Right atrium auricular region (tissue), 2 donors: ENCODE measurements at places on chromosomes 3 and 15. TPM values are rescaled to one million over a fixed set of nuclear protein-coding genes. Genes with fewer than 3 reads are reported as not detected.

DNA sequence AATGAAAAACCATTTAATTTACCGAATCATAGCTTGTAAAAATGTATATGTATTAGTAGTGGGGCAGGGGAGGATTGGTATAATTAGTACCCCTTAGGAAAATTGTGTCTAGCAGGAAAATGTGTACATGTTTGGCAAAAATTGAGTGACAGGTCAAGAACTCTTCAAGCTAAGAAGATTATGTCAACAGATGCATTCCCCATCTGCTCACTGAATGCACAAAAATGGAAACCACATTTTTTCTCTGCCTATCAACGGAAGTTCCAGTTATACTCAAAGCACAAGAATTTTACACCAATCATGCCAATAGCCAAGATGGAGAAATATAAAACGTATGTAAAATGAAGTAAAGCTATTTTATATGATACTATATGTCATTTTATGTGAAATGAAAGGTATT, 377.8 kb downstream of the KCNH8 start:
- no peak overlapping the region for H3K27ac ChIP-seq
- no peak overlapping the region for H3K4me3 ChIP-seq
- no peaks in the 10 kb centered on the region for H3K27me3 ChIP-seq
- no peak for DNase-seq
- no peaks in the 10 kb centered on the region for H3K4me1 ChIP-seq

- H3K4me1 ChIP-seq = peaks cover 17% of the 10 kb centered on the region
- H3K4me3 ChIP-seq = no peak overlapping the region
- H3K27ac ChIP-seq = no peak overlapping the region
Measured at GRCh38 chr3:14290631-14291385, 111.6 kb upstream of the SLC6A6 start.

DNA sequence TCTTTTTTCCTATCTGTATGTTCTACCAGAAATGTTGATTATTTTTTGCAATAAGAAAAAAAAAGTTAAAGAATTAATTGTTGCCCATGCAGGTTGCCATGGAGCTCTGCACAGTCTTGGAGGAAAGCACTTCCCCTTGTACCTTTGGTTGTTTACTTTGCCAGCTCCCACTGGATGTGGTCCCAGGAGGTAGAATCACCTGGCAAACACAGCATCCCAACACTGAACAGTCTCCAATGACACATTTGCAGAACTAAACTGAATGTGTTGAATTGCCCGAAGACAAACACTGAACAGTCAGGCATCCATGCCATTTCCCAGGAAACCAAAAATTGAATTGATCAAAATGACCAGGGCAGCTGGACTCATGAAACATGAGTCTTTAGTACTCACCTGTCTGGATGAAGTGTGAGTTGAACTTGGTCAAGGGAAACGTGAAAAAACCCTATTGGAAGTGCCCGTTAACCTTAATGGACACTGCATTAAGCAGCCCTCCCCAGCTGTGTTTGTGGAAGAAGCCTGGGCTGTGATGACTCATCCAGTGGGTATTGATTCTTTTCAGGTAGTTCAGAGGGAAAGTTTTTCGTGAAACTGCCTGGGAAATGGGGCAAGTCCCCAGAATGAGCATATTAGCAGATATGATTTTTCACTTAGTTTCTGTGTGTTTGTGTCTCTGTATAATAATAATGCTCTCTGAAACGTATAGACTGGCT, 284.7 kb upstream of the STT3B start:
- H3K27me3 ChIP-seq = no peaks in the 10 kb centered on the region
- no peak for DNase-seq
- H3K4me1 ChIP-seq = no peaks in the 10 kb centered on the region
- no peak overlapping the region for H3K4me3 ChIP-seq
- no peaks in the 10 kb centered on the region for H3K36me3 ChIP-seq

GRCh38 chr15:50883903-50884302, 24.6 kb upstream of the AP4E1 start:
- no peak overlapping the region for H3K4me3 ChIP-seq
- H3K36me3 ChIP-seq = no peaks in the 10 kb centered on the region
- H3K27me3 ChIP-seq = no peaks in the 10 kb centered on the region
- H3K4me1 ChIP-seq = no peaks in the 10 kb centered on the region
- DNase-seq = no peak

GRCh38 chr3:14836049-14836468, 17.3 kb downstream of the FGD5 start:
- H3K36me3 ChIP-seq = no peaks in the 10 kb centered on the region
- DNase-seq = peak; percentile 85
- no peaks in the 10 kb centered on the region for H3K27me3 ChIP-seq
- peak overlapping the region; percentile 21 for H3K27ac ChIP-seq
- H3K4me3 ChIP-seq = no peak overlapping the region
- H3K4me1 ChIP-seq = peaks cover 58% of the 10 kb centered on the region

RBP2 gene
- not detected for total RNA-seq

GOLGA6A gene
- total RNA-seq = not detected

SERPINI2 gene
- total RNA-seq = 2.2 TPM

TEX55 gene
- total RNA-seq = not detected

LDHAL6B gene
- total RNA-seq = not detected

KBTBD8 gene
- total RNA-seq = 4.4 TPM

DNA sequence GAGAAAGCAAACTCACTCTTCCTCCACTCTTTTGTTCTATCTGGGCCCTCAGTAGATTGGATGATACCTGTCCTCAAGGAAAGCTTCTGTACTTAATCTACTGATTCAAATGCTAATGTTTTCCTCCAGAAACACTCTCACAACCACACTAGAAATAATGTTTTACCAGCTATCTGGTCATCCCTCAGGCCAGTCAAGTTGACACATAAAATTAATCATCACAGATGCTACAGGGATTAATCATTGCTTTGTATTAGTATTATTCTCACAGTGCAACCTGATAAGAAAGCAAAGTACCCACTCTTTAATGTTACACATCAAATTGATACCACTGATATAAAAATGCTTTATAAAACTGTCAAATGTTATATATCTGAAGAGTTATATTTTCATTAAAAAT, 52.9 kb upstream of the ARL6 start:
- no peaks in the 10 kb centered on the region for H3K27me3 ChIP-seq
- no peaks in the 10 kb centered on the region for H3K36me3 ChIP-seq
- H3K4me1 ChIP-seq = no peaks in the 10 kb centered on the region
- no peak overlapping the region for H3K4me3 ChIP-seq
- DNase-seq = no peak

DPPA2 gene
- not detected for total RNA-seq

MRAS gene
- total RNA-seq = 174 TPM

- H3K27me3 ChIP-seq = no peaks in the 10 kb centered on the region
- no peaks in the 10 kb centered on the region for H3K4me1 ChIP-seq
- H3K4me3 ChIP-seq = no peak overlapping the region
- H3K27ac ChIP-seq = no peak overlapping the region
Measured at GRCh38 chr15:28943611-28944230, 57.9 kb downstream of the APBA2 start.

GRCh38 chr3:195762611-195763010, 41.8 kb downstream of the MUC20 start:
- no peak for DNase-seq
- no peak overlapping the region for H3K27ac ChIP-seq
- H3K36me3 ChIP-seq = no peaks in the 10 kb centered on the region

SLC6A1 gene
- 4.1 TPM for total RNA-seq

DNA sequence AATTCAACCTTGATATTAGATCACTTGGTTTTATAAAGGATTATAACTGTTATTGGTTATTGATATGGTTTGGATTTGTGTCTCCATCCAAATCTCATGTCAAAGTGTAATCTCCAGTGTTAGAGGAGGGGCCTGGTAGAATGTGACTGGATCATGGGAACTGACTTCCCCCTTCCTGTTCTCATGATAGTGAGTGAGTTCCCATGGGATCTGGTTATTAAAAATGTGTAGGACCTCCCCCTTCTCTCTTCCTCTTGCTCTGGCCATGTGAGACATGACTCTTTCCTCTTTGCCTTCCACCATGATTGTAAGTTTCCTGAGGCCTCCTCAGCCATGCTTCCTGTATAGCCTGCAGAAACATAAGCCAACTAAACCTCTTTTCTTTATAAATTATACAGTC, 136.0 kb upstream of the UBE2E2 start:
- H3K27me3 ChIP-seq = no peaks in the 10 kb centered on the region
- no peaks in the 10 kb centered on the region for H3K36me3 ChIP-seq
- no peaks in the 10 kb centered on the region for H3K4me1 ChIP-seq

RETNLB gene
- not detected for total RNA-seq

- no peak overlapping the region for H3K27ac ChIP-seq
- H3K4me1 ChIP-seq = no peaks in the 10 kb centered on the region
- no peak for DNase-seq
- H3K36me3 ChIP-seq = no peaks in the 10 kb centered on the region
- H3K27me3 ChIP-seq = no peaks in the 10 kb centered on the region
Measured at GRCh38 chr15:85314633-85315032, 65.8 kb upstream of the AKAP13 start.

- H3K27ac ChIP-seq = no peak overlapping the region
- DNase-seq = no peak
- no peaks in the 10 kb centered on the region for H3K4me1 ChIP-seq
- H3K36me3 ChIP-seq = no peaks in the 10 kb centered on the region
Measured at GRCh38 chr15:78321041-78321570, 19.0 kb upstream of the CRABP1 start.

LMLN gene
- 3.9 TPM for total RNA-seq

DNA sequence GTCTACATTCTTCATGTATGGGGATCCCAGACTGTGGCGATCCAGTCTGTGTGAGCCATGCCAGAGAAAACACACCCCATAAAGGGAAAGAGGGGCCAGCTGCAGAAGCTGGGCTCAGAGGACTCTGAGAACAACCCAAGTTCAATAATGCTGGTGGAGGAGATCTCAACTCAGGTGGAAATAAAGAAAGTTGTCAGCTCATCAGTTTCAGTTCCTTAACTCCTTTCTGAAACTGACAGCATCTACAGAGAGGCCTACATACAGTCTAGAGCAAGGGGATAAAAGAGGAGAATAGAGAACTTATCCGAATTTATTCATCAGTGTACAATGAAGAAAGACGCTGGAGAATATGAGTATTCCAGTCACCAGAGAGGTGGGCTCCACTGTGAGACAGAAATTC, 77.0 kb downstream of the NTRK3 start:
- H3K36me3 ChIP-seq = no peaks in the 10 kb centered on the region
- DNase-seq = no peak
- no peak overlapping the region for H3K4me3 ChIP-seq

DNA sequence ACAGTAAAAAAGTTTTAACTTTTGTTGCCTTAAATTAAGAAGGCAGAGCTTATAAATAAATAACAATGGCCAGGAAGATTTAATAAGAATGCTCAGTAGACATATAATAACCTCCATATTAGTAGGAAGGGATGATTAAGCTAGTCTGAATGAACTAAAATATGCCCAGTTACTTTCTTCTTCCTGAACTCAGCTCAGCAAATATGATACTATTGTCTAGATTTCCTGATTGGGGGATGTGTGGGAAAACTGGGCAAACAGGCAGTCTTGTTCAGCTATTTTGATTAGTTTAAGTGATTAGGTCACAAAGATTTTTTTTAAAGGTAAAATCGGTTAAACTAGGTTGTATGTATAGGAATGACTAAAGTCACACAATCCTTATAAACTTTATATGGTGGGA, 167.2 kb upstream of the SLC2A2 start:
- no peak overlapping the region for H3K27ac ChIP-seq
- H3K36me3 ChIP-seq = no peaks in the 10 kb centered on the region
- no peak for DNase-seq
- H3K4me3 ChIP-seq = no peak overlapping the region
- no peaks in the 10 kb centered on the region for H3K4me1 ChIP-seq

DNA sequence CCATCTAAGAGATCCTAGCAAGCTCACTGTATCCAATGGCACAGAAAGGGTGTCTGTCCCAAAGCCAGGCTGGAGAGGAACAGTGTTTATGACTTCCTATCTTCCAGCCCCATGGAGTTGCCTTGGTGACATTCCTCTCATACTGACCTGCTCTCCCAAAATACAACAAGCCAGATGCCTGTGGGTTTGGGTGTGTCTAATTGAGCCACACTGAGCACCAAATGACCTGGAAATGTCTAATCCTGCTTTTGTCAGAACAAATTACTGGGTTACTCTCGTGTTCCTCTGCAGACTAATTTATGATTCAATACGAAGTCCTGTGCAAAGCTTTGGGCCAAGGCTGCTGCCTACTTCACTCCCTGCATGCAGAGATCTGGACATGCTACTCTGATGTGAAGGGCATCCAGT, 98.1 kb upstream of the STRIT1 start:
- no peak overlapping the region for H3K4me3 ChIP-seq
- H3K36me3 ChIP-seq = no peaks in the 10 kb centered on the region
- no peak for DNase-seq
- H3K27me3 ChIP-seq = no peaks in the 10 kb centered on the region

SPSB4 gene
- 1.8 TPM for total RNA-seq

- H3K27me3 ChIP-seq = no peaks in the 10 kb centered on the region
- peaks cover 15% of the 10 kb centered on the region for H3K4me1 ChIP-seq
- no peaks in the 10 kb centered on the region for H3K36me3 ChIP-seq
- DNase-seq = no peak
Measured at GRCh38 chr3:190345027-190345821, 23.0 kb upstream of the CLDN1 start.

- no peak overlapping the region for H3K4me3 ChIP-seq
- H3K27ac ChIP-seq = no peak overlapping the region
- DNase-seq = no peak
- no peaks in the 10 kb centered on the region for H3K36me3 ChIP-seq
- no peaks in the 10 kb centered on the region for H3K27me3 ChIP-seq
- H3K4me1 ChIP-seq = no peaks in the 10 kb centered on the region
Measured at GRCh38 chr3:195468841-195469240, 26.0 kb upstream of the ACAP2 start.

DNA sequence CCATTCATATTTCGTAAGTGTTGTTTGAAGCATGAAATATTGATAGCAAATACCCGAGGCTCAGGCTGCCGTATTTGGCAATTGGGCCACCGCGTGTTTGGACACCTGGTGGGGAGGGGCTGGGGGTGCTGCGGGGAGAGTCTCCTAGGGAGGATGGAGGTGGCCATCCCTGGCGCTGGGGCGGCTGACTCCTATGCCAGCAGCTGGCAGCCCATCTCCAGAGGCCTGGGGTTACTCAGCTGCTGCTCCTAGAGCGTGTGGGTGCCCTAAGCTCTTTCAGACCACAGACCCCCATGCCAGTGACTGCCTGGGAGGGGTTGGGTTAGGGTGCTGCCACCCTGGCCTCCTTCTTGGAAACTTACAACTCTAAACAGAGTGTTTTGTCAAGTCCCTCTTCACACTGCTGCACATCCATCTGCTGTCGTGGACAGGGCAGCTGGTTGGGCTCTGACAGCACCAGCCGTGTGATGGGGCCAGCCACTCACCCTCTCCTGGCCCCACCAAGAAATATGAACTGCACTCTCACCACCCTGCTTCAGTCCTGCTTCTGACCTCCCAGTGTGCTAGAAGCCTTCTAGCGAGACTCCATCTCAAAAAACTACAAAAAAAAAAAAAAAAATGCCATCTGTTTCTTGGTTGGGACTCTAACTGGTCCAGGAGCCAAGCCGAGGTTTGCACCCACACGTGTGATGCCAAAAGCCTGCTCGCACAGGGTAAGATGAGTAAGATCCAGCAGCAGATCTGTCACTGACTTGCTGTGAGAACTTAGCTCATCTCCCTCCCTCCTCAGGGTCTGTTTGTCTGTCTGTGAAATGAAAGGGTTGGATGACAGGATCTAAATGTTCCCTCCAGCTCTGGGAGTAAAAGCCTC, 156.2 kb downstream of the MEGF11 start:
- H3K27ac ChIP-seq = peak overlapping the region; percentile 40
- H3K4me3 ChIP-seq = no peak overlapping the region
- DNase-seq = no peak
- no peaks in the 10 kb centered on the region for H3K27me3 ChIP-seq
- H3K36me3 ChIP-seq = no peaks in the 10 kb centered on the region
